OCI-LY7 (cell line): ENCODE measurements at places on chromosomes 1 and 21.

- no peak for DNase-seq
Observed at GRCh38 chr1:115255154-115255553, 82.9 kb downstream of the NGF start.

- DNase-seq: no peak
Observed at GRCh38 chr1:5951846-5952410, 40.3 kb downstream of the NPHP4 start.

GRCh38 chr1:12228979-12229378 lies 851 bp upstream of the VPS13D start:
- DNase-seq: no peak

DNA sequence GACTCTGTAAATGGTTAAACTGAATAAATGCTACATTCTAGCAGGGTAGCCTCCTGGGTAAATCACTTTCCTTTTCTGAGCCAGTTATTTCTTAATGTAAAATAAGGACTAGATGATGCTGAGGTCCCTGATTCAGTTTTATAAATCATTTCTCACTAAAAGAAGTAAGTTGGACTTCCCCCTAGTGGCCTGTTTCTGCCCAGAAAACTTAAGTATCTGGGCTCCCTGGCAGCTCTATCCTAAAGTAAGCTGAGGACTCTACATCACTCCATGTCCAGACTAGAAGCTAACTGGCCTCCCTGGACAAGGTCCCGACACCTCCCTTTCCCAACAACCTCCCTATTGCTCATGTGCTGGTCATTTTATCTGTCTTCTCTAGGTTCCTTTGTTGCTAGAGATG lies 3.0 kb downstream of the GPN2 start:
- DNase-seq: peak; percentile 58

- no peak for DNase-seq
Observed at GRCh38 chr1:6905331-6905730, 120.1 kb downstream of the CAMTA1 start.

DNA sequence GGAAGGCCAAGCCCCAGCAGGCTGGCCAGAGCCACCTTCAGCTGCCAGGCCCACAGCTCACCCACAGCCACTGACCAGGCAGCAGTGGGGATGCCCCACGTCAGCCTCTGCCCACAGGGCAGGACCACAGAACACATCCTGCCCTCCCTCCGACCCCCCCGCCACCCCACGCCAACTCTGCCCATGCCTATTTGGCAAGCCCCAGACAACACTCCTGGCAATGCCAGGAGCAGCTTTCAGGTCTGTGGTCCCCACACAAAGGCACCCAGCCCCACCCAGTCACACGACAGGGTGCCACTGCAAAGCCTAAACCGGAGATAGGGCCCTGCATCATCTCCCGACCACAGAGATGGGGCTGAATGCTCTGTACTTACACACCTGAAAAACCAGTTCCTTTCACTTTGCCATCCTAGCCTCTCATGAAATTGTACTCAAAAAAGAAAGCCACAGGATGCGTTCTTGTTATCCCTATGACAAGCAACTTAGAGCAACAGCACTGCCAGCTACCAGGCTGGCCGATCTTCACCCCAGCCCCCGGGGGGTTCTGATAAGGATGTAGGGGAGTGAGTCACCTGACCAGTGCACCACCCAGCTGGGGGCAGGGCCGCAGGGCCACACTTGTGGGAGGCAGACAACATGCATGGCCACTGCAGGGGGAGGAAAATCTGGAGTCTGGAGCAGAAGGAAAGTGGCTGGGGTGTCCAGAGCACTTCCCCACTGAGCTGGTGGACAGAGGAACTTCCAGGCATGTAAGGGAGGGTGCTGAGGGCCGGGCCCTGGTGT lies 36.2 kb downstream of the UBE2G2 start:
- DNase-seq: no peak

DNA sequence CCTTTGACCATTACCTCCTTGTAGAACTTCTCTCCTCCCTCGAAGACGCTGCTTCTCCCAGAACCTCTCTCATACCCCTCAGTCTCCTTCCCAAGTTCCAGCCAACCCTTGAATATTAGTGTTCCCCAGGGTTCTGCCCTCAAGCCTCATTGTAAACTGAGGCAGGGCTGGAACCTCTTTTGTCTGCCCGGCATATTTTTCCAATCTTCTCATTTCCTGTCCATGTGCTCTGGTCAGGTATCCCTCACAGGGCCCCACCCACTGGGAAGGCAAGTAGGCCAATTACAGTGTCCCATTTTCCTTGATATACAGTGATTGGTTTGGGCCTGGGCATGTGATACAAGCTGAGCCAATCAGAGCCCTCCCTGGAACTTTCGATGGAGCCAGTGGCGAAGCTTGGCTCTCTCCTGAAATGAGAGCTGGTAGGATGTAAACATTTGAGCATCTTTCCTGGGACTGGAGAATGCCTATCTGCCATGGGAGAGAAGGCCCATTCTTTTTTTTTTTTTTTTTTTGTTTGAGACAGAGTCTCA lies 57.1 kb upstream of the ID3 start:
- DNase-seq: peak; percentile 63

DNA sequence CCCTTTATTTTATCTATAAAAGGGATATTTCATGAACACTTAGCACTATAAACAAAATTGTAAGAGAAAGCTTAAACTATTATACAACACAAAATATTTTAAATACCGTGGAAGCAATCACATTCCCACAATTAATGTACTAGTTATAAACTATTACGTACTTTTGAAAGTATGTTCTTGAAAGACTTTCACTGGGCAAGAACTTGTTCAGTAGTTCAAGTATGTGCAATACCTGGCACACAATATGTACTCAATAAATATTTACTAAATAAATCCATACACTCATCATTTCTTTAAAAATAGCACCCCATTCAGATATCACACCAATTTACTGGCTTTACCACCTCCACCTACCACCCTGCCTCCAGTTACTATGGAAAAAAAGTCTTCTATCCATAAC lies 12.6 kb upstream of the FMO2 start:
- DNase-seq: no peak

- DNase-seq: no peak
Observed at GRCh38 chr1:46003315-46003714, 129.1 kb downstream of the PIK3R3 start.

GRCh38 chr1:175630076-175630475 lies 113.3 kb downstream of the TNR start:
- DNase-seq: no peak

DNA sequence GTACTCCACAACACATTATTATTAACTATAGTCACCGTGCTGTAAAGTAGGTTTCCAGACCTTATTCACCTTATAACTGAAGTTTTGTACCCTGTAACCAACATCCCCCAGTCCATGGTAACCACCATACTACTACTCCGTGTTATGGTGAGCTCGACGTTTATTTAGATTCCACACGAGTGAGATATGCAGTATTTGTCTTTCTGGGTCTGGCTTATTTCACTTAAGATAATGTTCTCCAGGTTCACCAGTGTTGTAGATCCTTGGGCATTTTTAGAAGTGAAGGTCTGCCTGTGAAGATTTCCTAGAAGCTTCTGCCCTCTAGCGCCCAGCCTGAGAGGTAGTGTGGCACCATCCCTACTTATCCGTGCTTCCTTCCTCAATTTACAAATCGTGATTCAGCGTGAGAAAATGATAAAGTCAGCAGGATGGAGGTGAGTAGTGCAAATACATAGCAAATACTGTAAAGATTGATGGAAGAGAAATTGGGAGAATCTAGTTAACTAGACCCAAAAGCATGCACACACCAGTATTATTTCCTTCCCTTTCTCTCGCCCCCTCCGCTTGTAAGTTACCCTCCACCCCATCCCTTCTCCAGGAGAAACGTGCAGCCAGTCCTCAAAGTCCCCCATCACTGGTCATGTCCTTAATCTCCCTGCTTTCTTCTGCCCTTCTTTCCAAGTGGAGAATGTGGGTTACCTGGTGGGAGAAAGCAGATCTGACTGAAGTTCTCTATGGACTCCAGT lies 36.0 kb upstream of the DISC1 start:
- peak; percentile 68 for DNase-seq

- no peak for DNase-seq
Observed at GRCh38 chr21:45979651-45980050, 1.9 kb upstream of the COL6A1 start.

DNA sequence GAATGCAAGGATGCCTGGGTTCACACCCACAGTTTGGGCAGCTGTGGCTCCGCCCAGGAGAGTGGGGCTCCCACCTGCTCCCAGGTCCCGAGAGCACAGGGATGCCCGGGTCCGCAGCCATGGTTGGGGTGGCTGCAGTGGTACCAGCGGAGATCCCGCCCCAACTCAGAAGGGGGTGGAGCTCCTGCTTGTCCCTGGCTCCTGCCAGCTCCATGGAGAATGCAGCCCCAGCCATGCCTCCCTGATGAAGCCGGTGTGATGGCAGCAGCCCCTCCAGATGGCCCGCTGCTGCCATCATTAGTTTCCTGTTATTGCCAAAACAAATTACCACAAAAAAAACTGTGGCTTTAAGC lies 113.1 kb upstream of the RUNX3 start:
- DNase-seq: no peak

DNA sequence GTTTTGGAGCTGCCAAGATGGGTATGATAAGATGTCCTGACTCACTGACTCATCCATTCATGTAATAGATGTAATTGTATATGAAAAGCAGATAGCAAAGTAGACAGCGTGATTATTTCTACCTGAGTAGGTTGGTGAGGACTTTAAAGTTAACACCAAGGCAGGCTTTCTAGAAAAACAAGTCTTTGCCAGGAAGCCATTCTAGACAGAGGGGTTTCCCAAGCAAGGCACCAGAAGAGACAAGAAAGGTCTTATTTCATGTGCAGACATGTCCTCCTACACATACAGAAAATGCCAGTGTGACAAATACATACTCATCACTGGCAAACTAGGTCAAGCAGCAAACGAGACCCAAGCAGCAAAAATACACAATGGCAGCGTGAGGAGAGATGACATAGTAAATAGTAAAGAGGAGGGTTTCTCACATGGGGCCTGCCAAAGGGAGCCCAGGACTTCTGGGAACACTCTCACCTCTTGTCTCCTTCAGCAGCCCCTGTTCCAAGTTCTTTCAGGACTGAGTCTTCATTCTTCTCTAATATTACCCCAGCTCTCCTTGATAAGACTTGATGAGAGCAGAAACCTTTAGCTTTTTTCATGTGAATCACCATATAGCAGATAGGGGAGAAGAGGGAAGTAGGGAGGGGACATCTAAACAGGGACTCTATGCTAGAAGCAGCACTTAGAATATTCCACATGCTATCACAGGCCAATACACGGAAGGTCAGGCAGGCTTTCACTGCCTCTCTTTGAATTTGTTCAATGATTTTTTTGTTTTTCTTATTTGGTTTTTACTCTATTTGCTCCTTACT lies 114.6 kb upstream of the ATP1B1 start:
- DNase-seq: no peak

GRCh38 chr1:106798991-106799390 lies 257.5 kb upstream of the PRMT6 start:
- DNase-seq: no peak

DNA sequence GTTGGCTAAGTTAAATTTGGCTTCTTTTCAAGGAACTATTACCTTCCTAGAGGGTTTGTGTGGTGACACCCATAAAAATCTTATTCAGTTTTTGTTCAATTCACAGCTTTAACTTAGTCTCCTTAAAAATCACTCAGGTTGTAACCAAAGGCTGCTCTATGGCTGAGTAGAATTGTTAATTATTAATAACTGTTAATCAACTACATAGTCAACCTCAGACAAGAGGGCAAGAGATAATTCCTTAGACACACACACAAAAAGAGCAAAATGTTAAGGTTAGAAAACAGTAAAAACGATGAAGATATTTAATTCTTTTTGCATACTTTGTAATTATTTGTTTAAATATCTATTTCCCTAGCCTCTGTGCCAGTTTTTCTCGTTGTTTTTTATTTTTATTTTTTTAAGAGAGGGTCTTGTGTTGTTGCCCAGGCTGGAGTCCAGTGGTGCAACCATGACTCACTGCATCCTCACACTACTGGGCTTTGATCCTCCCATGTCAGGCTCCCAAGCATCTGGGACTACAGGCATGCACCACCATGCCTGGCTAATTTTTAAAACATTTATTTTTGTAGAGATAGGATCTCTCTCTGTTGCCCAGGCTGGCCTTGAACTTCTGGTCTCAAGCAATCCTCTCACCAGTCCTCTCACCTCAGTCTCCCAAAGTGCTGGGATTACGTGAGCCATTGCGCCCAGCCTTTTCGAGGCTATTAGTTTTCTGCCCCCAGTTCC lies 215.2 kb downstream of the DISC1 start:
- no peak for DNase-seq

DNA sequence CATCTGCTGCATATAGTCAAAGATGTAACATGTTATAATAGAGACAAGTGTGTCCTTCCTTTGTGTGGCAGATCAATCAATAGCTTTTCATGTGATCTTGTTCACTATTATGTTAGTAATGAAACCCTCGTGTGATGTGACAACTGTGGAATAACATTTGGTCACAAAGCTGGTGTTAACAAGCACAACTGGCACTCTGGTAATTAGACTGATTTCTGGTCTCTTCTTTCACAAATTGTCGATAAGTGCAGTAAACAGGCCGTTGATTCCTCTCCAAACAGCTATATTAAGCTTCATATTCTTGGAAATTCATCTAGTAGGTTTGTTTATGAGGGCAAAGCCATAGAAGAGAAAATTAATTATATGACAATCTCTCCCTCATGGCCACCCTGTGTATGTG lies 616.7 kb upstream of the PTBP2 start:
- DNase-seq: no peak

- no peak for DNase-seq
Observed at GRCh38 chr1:78633209-78633608, 13.0 kb downstream of the IFI44L start.

DNA sequence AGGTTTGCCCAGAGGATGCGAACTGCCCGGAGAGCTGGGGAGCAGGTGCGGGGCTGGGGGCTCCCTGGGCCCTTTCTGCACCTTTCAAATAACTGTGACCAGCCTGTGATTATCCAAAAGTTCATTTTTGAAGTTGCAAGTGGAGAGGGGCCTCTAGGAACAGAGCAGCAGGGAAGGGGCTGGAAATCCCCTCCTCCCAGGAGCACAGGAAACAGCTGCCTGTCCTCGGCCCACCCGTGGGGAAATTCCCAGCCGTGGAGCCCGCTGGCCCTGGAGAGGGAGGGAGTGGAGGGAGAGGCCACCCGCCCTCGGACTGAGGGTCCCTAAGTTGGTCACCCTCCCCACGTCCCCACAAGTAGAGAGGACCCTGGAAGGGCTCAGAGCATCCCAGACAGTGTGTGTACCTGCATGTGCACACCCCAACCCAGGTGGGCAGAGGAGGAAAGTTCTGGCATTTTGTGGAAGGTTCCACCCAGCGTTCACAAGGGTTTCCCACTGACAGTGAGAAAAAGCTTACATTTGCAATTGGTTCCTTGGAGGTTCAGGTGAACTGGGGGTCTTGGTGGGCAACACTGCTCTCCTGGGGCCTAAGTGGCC lies 1.2 kb upstream of the TNFRSF4 start:
- no peak for DNase-seq

GRCh38 chr1:1165485-1165884 lies 8.2 kb upstream of the TTLL10 start:
- no peak for DNase-seq

DNA sequence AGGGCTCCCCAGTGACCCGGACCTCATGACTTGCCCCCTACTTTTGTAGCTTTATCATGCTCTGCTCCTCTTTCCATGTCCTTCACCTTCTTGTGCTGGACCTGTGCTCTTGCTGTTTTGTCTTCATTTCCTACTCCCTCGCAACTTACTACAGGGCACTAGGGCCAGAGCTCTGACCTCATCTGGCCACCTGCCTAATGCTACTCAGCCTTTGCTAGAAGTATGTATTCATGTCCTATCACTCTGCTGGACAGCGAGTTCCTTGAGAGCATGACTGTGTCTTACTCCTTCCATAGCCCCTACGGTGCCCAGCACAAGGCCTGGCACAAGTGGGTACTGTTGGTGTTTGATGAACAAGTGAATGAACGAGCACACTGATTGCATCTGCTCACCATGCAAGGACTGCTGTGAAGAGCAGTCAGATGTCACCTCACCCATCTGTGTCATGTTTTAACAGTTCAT lies 1.9 kb downstream of the MTFR1L start:
- no peak for DNase-seq
